ENCODE measurements at places on chromosomes 4 and X.

GRCh38 chrX:110409925-110410324, 51.3 kb downstream of the RTL9 start:
- DNase-seq, result peak; percentile 50

- DNase-seq, result no peak
Observed at GRCh38 chr4:159698336-159698735, 595.5 kb downstream of the RAPGEF2 start.

DNA sequence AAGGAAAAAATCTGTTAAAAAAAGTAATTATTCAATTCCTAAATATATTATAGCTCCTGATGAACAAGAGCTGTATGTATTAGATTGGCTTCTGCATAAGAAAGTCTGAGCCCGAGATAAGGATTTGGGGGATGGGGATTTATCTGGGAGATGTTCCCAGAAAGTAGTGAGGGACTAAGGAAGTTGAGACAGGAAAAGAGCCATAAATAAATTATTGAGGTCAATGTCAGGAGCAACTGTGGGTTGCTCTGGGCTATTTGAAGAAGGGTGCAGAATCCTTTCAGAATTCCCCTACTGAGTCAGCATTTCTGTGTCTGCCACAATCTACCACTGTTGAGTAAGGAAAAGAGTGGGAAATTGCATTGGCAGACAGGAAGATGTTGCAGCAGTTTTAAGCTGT, 3.1 kb upstream of the TDO2 start:
- DNase-seq, result no peak

DNA sequence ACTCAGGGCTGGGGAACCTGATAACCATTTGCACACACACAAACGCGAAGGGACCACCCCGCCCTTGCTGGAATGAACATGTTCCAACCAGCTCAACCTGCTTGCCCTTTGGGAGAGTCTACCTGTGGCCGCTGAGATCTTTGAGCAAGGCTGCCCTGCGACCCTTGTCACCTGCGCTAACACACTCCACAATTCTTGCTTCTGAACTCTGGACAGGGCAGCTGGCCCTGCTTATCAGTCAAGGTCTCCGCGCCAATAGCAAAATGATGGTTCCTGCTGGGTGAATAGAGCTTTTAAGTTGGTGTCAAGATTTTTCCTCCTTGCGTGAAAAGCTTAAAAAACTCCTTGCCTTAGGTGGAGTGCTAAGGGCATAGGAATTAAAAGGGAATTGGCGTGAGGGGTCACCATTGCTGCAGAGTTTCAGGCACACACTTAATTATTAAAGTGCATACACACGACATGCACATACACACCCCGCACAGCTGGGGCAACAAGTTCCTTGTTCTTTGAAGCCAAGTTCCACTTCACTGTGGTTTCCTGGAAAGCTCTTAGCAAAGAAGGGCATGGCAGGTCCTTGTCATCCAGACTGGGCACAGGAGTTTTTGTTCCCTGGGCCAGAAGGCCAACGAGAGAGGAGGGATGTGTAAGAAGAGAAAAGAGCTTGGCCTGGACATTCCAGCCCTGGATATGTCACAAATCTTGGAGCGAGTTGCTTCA, 207.7 kb downstream of the STIM2 start:
- DNase-seq, result no peak

DNA sequence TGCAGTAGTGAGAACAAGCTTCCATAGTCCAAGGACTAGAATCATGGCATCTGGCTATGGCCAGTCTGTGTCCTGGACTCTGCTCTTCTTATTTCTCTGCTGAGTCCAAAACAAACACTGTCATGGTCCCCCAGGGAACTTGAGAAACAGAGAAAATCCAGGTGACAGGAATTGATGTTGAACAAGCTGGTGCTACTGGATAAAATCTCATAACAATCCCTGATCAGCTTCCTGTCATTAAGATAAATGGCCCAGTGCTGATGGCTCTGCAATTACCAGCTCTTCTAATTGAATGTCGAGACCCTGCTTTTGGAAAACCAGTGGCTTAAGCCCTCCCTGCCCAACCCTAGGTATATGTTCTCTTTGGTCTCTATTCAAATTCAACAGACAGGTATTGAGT, 58.8 kb upstream of the ARHGAP36 start:
- no peak for DNase-seq

- no peak for DNase-seq
Observed at GRCh38 chrX:50705042-50705441, 109.0 kb downstream of the SHROOM4 start.

- no peak for DNase-seq
Observed at GRCh38 chr4:101357751-101358150, 10.4 kb upstream of the PPP3CA start.

GRCh38 chrX:50393902-50394301, 76.7 kb downstream of the DGKK start:
- no peak for DNase-seq

DNA sequence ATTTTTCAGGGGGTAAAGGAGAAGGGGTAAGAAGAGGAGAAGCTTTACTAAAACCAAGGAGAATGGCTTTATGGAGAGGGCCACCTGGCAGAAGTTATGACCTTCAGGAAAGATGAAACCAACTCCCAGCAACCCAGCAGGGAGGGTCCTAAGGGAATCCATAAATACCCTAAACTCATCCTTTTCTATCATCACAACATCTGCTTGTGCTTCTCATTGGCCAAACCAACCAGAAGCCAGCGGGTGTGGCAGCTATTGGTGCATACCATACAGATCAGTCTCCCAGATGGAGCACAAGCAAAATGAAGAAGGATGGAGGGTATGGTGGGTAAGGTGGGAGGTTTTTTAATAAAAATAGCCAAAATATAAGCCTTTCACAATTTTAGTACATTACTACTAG, 58.5 kb upstream of the ARSJ start:
- DNase-seq, result no peak

- no peak for DNase-seq
Observed at GRCh38 chrX:24207826-24208225, 58.3 kb downstream of the ZFX start.

DNA sequence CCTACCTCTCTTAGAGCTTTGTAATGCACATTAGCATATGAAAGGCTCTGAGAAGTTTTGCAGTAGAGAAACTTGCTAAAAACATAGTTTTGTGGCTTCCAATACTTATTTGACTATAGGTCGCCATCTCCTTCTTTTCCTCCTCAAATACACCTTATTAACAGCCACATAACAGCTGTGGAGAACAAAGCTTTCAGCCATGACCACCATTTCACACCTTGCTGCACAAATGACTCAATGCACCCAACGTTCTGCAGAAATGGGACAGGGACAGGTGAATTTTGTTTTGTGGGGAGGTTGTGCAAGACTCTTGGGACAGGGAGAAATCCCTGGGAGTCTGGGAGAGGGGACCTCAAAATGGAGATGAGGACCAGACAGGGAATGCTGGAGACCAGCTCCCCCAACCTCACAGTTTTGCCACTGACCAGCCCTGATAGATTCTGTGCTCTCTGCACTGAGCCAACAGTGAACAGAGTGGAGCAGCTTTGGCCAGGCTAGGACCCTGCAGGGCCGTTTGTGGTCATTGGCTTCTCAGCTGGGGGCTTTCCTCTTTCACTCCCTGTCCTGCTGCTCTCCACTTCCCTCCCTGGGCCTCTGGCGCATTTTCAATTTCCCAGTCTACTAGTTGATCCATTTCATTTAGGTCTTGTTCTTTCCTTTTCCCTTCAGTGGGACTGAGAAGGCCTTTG, 16.6 kb downstream of the FRMPD3 start:
- no peak for DNase-seq

- DNase-seq, result no peak
Observed at GRCh38 chrX:152930516-152930915, 32.6 kb downstream of the ZNF185 start.

- DNase-seq, result no peak
Observed at GRCh38 chrX:133538148-133538547, 122.9 kb upstream of the GPC4 start.

GRCh38 chrX:17170973-17171372, 204.0 kb upstream of the NHS start:
- DNase-seq, result no peak

DNA sequence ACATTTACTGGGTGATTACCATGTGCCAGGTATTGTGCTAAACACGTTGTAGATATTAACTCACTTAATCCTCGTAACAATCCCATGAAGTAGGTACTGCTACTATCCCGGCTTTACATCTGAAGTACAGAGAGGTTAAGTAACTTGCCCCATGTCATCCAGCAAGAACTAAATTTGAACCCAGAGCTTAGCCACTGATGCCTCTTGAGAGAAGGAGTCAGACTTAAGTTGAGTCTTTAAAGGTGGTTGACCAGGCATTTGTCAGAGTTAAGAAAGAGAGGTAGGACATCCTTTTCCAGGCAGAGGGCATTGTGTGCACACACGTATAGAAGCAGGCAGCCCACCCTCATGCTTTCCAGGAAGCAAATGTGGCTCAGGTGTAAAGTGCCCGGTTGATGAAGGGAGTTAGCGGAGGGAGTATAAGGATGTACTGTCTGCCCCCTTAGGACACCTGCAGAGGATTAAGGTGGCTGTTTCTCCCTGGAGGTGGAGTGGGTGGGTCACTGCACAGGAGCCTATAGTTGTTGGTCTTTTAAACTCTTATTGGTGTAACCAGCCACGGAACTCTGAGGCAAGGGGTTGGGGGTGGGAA, 335 bp upstream of the CD38 start:
- DNase-seq, result no peak

DNA sequence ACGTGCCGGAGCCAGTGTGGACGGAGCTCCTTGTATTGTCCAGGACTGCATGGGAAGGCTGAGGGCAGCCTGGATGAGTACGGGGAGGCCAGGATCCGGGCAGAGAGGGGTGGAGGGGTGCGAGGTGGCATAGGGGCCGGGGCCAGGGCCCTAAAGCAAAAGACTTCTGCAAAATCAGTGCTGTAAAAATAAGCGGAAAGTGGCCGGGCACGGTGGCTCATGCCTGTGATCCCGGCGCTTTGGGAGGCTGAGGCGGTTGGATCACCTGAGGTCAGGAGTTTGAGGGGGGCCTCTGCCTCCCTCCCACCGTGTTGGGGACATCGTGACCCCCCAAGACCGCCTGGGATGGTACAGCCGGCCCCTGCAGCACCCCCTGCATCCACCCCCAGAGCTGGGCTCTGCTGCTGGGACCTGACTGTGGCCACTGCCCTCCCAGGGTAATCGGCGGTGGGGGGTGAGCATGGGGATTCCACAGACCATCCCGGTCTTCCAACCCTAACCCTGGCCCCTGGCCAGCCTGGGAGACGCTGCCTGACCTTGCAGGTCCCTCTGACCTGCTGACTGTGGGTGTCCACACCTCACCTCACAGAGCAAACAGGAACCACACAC, 23.4 kb upstream of the PLCXD1 start:
- DNase-seq, result no peak

DNA sequence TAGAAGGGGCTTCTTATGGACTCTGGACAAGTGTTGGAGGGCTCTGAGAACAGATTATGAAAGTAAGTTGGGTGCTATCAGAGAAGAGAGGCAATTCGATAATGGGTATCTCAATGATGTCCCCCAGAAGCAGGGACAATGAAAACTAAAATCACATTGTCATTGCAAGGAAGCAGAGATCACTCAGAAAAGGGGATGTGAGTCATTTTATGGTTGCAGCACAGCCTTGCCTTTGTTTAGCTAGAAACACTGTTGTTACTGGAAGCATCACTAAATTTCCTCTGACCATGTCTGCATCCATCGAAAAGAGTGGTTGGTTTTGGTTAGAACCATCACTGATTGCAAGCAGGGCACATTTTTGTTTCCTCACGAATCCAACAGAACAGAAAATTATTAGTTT, 246.8 kb upstream of the NWD2 start:
- DNase-seq, result no peak

GRCh38 chrX:43225626-43226328, 430.3 kb upstream of the MAOA start:
- DNase-seq, result no peak

- DNase-seq, result peak; percentile 77
Observed at GRCh38 chr4:8192748-8193738, 6.0 kb upstream of the SH3TC1 start.

DNA sequence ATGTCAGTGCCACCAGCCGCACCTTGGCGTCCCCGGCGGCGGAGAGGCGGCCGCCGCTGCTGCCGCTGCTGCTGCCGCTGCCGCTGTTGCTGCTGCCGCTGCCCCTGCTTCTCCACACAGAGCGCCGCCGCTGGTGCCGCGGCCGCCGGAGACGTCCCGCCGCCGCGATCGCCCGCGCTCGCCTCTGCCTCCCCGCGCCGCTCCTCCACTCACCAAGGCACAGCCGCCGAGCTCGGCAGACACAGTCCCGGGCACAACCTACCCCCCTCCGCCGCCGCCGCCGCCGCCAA, at the start of gene PPP3CA:
Gene PPP3CA, minus strand, starts transcription at position 260 of the 290 bp plus-strand sequence.
- no peak for DNase-seq

DNA sequence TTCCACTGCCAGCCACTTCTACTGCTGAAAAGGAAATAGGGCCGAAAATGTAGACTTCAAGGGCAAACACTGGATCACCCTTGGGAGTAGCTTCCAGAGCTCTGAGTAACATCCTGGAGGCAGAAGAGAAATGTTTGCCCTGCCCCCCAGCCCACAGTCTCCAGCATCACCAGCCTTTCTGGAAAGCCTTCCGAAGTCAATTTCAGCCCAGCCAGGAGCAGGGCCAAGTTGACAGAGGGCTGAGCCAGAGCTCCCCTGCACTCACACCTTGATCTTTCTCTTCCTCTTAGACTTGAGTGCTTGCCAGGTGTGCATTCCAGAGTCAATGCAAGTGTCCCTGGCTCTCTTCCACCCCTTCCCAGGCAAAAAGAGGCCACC, 35.2 kb downstream of the SLC25A5 start:
- no peak for DNase-seq

- no peak for DNase-seq
Observed at GRCh38 chr4:80540349-80540748, 204.8 kb downstream of the CFAP299 start.

DNA sequence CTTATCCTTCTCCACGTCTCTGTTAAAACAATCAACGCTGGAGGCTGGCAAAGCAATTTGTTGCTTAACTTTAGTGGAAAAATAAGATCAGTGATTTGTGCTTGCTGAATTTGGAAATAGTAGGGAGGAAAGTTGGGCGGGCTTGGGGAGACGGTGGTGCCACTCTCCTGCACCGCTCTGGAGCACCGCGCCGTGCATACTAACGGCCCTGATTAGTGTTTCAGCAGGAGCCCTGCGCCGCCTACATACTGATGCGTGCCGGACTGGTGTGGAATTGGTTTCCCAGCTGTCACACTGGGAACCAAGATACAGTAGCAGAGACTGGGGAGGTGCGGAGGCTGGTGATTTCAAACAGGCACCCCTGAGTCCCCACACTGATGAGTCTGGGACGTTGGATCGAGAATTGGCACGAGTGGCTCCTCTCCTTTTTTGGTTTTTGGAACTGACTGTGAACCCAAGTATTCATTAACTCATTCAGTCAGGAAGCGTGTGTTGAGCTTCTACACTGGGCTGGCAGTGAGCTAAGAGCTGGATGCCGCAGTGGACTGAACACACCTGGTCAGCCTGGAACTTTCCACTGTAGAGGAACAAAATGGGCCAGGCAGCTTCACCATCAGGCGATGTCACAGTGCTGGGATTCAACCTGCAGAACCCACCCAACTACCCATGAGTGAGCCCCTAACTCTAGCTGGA, 29.0 kb upstream of the PSAPL1 start:
- DNase-seq, result no peak

GRCh38 chrX:21764008-21764407, 6.1 kb upstream of the SMPX start:
- DNase-seq, result no peak

All from hematopoietic multipotent progenitor cell treated with erythropoietin and hydrocortisone succinate and interleukin-3 and kit ligand, for 8 days (in vitro differentiated cells).